Natural killer cell treated with Interleukin-12 subunit alpha and Interleukin-12 subunit beta and Interleukin-15 and Interleukin-18, amount 100 ng/mL, for 72 hours (primary cell): ENCODE measurements at places on chromosomes 5 and 9.

DNA sequence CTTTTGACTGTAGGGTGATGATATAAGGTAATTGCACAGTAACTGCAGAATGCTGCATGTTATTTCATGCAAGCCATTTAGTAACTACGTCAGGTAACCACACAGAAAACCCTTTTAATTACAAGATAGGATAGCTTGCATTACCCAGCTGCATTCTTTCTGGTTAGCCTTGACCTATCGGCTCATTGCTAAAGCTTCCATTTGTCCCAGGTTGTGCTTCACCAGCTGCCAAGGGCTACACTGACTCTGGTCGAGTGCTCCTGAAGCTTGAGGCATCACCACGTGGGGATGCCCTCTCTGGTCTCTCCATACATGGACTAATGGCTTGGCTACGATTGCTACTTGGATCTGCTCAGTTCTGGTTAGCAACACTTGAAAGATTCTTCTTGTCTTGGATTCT, 81.1 kb upstream of the SLC12A2 start:
- no peak for DNase-seq

GRCh38 chr9:98786750-98787510, 9.4 kb downstream of the ANKS6 start:
- no peak for DNase-seq

GRCh38 chr9:122366074-122366660, 4.7 kb upstream of the PTGS1 start:
- no peak for DNase-seq

- DNase-seq = no peak
These were observed 9.3 kb upstream of the RNF145 start for GRCh38 chr5:159218595-159219023.

- DNase-seq = no peak
These were observed 1148.4 kb downstream of the EFNA5 start for GRCh38 chr5:106522296-106522695.
